ENCODE measurements at places on chromosomes 4 and X.
A peak's percentile ranks its signal among the peaks of the same experiment; 100 is the strongest.

GRCh38 chrX:9195199-9195880 lies 161.4 kb upstream of the FAM9B start:
- no peak for DNase-seq

DNA sequence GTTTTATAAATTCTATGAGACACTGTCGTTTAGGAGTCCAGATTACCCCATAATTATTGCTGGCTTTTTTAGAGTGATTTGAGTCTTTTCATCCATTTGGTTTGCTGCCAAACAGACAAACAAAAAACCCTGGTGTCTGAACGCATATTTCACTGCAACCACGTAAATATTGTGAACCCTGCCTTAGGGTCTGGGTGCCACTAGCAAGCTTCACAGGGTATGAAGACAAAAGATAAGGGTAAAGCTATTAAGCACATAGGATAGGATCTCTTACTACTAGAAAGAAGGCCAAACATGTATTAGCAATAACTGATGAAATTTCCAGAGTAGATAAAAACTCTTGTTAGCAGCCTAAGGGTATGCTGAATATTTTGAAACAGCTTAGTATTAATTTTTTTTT lies 143.3 kb downstream of the BANK1 start:
- peak; percentile 40 for DNase-seq

DNA sequence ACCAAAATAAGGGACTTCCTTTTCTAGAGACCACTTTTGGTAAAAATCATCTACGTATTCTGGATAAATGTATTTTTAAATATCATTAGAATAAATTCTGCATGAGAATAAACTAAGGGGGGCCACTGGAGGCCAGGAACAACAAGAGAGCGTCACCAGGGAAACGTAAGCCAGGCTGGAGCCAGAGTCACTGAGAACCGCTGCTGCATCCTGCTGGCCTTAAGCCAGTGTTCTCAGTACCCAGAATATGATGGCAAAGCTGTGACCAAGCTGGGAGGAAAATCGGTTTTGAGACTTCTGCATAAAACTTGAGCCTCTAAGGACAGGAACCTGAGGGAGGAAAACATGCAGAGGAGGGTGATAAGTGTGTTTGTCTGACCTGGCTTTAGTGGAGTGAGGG lies 63.0 kb upstream of the FAM9A start:
- peak; percentile 48 for DNase-seq

- peak; percentile 48 for DNase-seq
Measured at GRCh38 chr4:182143822-182144625, 99.2 kb upstream of the TENM3 start.

- DNase-seq = no peak
Measured at GRCh38 chr4:105510245-105510644, 36.4 kb upstream of the PPA2 start.

DNA sequence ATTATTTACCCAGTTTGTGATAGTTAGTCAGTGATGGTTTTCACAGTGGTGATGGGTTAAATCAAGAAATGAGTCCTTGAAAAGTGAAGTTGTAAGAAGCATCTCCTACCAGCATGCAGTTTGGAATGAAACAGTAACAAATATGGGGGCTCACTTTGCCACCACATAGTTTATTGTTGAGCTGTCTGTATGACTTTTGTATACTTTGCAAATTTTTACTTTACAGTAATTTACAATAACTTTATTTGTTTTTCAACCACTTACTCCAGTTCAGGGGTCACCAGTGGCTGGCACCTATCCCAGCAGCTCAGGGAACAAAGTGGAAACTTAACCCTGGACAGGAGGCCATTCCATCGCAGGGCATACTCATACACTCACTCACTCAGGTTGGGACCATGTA lies 64.5 kb upstream of the ANKRD50 start:
- no peak for DNase-seq

DNA sequence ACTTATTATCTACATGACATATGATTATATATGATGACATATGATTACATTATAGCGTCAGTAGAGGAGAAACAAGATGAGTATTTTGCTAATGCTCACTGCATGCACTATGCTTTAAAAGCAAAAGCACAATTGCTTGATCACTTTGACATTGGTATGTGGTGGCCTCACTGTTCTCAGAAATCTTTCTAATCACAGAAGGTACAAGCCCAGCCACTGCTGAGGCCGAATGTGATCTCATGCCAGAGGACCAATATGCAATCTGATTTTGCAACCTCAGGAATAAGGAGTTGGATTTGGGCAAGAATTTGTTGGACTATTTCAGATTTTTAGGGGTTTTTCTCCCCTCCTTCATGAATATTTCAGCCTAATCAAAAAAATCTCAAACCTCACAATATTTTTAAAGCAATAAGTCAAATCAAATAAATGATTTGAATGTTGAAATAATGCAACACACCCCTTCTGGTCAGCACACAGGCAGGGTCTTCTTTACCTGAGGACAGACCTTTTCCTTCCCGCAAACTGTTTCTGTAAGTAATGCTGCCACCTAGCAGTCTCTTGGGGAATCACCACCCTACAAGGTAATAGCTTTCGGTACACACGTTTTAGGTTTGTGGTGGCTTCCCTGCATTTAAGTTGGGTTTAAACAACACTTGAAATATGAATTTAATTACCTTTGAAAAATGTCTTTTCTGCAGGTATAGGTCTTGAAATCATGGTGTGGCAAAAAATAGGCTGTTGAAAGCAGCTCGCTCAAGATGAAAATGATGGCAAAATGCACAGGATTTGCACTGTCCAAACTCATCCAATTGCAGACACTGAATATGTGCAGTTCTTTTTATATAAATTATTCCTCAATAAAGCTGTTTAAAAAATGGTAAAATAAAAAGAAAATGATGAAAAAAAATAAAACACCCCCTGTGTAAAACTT lies 4.8 kb upstream of the CXCL13 start:
- peak; percentile 14 for DNase-seq

DNA sequence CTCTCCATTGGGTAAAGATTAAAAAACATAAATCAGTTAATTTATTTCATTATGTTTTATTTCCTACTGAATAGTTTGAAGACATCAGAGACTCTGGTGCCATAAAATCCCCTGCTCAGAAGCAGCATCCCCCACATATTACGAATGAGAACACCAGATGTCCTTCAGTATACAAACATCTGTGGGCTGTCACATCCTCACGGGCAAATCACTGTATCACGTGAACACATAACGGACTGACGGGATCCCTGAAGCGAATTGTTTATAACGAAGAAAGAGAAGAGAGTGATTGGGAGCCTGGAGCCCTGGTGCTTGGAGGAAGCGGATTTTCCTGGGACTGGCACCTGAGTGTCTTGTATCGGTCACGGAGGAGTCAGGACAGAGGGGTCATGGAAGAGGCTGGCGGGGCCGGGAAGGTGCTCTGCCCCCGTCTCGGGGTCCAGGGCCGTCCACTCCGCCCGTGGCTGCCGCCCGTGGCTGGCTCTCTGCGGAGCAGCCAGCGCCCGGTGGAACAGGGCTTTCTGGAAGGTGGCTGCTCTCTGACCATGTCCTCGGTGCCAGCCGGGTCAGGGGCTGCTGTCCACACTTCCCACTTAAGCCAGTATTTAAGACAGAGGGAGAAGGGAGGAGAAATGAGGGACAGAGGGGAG lies 452.7 kb upstream of the FAT1 start:
- DNase-seq = no peak

GRCh38 chr4:65651031-65651430 lies 19.3 kb downstream of the EPHA5 start:
- no peak for DNase-seq

GRCh38 chr4:95980877-95981360 lies 141.0 kb downstream of the PDHA2 start:
- DNase-seq = no peak

DNA sequence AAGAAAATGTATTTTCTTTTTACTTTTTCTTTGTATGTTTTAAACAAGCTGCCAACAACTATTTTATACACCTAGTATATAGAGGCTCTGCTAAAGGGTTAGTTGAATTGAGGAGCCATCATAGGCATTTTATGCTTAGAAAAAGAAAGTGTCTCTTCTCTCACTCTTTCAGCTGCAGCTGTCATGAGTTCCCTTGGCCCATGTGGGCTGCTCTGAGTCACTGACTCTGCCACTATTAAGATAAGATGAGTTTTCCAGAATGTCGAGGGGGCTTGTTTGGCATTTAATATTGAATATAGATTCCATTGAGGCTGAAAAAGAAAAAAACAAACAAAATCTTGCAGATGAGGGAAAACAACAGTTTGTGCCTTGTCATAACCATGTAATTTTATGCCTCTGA lies 126.0 kb upstream of the PAQR3 start:
- DNase-seq = no peak

DNA sequence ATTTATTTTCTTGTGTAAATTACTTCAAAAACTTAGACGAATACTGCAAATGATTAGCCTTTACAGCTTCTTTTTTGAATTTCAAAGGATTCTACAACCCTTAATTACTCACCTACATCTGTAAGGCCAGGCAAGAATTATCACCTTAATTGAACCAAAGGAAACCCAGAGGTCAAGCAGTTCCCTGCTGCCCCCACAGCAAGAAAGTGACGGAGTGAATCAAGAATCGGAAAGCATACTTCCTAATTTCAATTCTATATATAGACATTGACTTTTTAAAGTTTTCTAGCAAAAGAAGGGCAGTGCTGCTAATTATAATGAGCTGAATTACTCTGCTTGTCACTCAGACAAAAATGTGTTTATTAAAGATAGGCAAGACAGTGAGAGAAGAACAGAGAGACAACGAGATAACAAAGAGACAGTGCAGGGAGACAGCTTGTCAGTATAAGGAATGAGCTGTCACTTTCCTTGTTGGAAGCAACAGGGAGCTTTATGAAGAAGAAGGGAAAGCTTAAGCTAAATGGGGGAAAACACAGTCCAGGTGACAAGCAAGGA lies 47.5 kb upstream of the SPANXN4 start:
- no peak for DNase-seq

- DNase-seq = no peak
Measured at GRCh38 chrX:3326681-3327080, 19.8 kb downstream of the MXRA5 start.

DNA sequence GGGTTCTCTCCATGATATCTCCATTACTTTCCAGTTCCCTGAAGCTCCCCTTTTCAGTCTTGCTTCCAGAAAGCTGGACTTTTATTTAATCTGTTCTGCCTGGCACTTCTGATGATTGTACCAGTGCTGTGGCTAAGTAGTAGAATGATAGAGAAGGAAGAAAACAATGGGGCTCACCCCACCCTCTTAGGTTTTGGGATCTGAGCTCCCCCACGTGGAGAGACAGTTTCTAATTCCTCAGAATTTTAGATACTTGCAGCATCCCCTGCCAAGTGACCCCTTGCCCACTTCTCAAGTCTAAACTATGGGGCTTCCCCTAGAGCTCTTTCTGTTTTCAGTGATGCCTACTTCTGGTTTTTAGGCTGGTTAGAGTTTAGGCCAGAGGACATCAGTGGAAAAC lies 73.9 kb downstream of the GC start:
- DNase-seq = no peak

DNA sequence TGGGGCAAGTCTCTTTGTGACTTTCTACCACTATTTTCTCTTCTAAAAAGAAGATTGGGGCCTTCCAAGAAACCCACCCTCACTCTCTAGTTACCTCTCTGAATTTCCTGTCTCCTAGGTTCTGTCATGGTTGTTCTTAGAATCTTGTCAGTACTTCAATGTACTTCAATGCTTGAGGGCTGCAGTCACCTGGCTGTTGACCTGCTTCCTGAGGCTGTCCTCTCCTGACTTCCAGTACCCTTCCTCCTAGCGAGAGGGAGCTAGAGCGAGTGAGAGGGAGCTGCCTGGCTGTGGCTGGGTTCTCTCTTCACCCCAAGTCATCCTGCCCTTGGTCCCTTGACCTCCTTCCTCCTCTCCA lies 17.7 kb downstream of the CD99L2 start:
- DNase-seq = no peak

GRCh38 chr4:139564502-139564901 lies 8.5 kb upstream of the SETD7 start:
- no peak for DNase-seq

DNA sequence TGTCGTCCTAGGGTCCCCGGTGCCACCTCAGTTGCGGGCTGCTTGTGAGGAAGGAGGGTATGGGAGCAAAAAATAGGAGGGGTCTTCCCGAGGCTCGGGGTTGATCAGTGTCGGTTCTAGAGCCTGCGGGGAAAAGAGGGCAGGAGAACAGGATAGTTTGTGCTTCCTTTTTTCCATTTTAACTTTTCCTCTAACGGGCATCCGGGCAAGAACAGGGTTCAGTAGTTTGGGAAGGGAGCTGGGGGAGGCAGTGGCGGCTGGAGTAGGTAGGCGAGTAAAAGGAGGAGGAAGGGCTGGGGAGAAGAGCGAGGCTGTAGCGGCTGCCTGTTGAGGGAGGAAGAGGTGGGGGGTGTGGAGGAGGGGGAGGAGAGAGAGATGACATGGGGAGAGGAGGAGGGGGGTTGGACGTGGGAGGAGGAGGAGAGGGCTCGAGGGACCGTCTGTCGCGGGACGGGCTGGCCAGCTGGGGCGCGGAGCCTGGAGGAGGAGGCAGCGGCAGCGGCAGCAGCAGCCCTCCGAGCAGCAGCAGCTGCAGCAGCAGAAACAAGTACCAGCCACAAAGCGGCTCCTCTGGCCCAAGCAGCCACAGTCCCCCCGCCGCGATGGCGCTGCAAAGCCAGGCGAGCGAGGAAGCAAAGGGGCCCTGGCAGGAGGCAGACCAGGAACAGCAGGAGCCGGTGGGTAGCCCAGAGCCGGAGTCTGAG lies at the start of gene SLC16A2:
Gene SLC16A2, plus strand, starts transcription at position 458 of the 704 bp plus-strand sequence. Its CDS starts 145 bp downstream, at position 603.
- DNase-seq = peak; percentile 31

- no peak for DNase-seq
Measured at GRCh38 chr4:134147941-134148340, 53.6 kb downstream of the PABPC4L start.

- DNase-seq = no peak
Measured at GRCh38 chrX:19886883-19887531, 393 bp downstream of the SH3KBP1 start.

DNA sequence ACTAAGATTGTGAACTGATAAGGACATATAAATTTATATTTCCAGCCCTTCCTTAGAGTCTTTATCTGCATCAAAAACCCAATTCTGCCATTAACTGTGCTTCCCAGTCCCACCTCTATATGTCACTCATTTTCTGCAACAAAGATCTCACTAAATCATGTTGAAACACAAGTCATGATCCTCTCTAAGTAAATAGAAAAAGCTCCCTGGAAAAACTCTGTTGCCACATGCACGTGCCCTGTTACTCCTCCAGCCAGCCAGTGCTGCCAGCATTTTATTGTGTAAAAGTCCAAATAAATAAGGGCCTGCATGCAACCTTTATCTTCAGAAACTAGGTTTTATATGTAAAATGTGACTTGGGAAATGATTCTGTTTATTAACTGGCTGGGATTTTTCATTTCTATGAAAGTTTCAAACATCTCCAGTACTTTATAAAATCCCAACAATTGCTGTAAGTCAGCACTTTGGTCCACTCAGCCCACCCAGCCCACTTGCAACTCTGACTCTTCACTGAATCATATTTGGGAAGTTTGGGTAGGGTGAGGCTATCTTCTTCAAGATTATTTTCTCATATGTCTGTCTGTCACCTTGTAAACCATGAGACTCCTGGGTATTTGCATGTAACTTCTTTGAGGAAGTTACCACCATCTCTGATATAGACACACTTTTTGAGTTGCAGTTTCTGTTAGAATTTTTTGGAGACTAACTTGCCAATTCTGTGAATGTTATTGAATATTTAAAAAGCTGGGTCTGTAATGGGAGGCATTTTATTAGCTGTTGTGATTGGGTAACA lies 40.0 kb upstream of the SMARCA5 start:
- DNase-seq = no peak

- DNase-seq = peak; percentile 83
Measured at GRCh38 chrX:107718156-107718621, 57.4 kb downstream of the TSC22D3 start.

- DNase-seq = no peak
Measured at GRCh38 chr4:187940299-187940698, 55.3 kb upstream of the ZFP42 start.

GRCh38 chr4:178415925-178416324 lies 973.7 kb upstream of the AGA start:
- no peak for DNase-seq

All from NCI-H2081 (cell line).